ENCODE measurements at places on chromosomes 7 and 10.

DNA sequence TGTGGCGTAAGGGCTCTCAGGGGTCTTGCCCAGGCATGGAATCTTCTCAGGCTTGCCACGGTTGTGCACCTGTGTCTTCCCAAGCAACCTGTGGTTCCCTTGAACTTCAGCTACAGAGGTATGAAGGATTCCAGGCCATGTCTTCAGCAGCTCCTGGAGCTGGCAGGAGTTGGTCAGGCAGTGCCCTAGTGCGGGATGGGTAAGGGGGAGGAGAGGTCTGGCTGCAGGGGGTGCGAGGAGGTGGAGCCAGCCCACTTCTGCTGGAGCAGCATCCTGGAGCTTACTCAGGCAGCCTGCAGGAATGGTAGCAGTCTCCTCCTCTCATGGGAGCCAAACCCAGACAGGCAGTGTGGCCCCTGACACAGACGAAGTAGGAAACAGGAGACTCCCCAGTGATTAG, 3.8 kb upstream of the TRIL start:
- no peak for DNase-seq

DNA sequence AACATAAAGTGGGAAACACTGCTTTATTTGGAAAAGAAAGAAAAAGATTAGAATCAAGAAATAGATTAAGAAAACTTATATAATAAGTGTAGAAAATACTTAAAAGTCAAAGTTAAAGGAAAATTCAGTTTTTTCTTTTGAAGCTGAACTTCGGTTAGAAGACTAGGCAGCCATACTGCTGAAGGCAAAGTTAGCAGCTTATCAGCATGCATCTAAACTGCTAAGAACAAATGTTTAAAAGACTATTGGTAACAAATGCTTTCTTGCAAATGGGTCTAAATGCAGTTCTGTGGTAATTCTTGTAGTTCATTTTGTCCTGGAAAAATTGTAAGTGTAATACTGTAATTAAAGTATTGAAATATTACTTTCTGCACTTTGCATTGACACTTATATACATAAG, 18.0 kb downstream of the MIOS start:
- DNase-seq = no peak

DNA sequence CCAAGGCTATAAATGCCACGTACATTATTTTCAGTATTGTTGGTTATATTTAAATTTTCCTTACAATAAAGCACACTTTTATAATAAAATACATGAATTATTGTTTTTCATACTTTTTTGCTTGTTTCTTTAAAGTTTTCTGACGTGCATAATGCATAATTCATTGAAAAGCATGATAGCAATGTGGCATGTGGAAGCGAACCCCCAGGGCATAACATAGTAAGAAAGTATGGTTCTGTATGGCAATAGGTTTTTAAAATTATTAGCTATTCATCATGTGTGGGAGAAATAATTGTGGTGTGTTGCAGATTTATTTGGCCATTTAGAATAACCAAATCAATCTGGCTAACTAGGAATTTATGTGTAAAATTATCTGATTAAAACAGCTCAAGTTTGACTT, 7.4 kb upstream of the HBP1 start:
- DNase-seq = no peak

DNA sequence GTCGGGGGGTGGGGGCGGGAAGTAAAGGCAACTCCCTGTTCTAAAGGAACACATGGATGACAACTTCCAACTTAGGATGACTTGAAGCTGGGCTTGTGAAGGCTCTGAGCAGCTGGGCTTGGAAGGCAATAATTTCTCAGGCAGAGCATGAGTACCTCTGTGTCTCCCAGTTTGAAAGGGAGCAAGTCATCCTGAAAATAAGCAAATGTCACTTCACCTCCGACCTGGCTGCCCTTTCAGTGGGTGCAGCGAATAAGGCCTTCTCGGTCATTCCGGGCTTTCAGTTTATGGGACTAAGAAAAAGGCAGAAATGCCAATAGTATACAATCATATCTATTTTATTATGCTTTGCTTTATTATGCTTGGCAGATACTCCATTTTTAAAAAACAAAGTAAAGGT, 15.3 kb upstream of the ADAMTS14 start:
- DNase-seq = peak; percentile 50

DNA sequence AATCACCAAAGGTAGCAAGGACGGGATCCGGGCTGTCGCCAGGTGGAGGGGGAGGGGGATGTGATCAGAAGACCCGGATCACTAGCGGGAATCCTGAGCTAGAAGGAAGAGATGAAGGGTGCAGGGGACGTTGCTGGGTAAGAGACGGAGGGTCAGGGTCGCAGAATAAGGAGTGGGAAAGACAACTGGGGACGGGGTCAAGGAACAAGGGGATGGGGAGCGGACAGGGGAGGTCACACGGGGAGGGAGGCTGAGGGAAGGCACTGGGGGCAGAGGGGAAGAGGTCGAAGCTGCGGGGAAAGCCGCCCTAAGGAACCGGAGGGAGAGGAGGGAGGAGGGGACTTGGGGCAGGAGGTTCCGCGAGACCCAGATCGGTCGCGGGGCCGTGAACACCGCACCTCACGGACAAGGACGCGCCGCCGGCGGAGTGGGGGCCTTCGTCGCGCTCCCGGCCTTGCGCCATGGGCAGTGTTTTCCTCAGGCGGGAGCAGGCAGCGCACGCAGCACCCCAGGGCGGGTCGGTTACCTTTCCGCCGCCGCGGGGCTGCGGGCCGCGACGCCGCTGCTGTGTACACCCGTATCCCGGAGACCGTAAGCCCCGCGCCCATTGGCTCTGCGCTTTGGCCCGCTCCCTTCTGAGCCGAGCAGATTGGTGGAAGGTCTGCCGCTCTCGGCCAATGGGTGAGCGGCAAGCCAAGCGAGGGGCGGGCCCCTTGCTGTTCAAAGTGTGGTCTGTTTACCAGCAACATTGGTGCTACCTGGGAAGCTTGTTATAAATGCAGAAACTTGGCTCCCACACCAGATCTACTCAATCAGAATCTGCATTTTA, at the start of gene CFAP43:
Gene CFAP43, minus strand, starts transcription at position 581 of the 829 bp plus-strand sequence. Its CDS starts 118 bp downstream, at position 463.
- DNase-seq = peak; percentile 96

- DNase-seq = no peak
Measured at GRCh38 chr10:22760025-22760424, 45.6 kb upstream of the PIP4K2A start.

DNA sequence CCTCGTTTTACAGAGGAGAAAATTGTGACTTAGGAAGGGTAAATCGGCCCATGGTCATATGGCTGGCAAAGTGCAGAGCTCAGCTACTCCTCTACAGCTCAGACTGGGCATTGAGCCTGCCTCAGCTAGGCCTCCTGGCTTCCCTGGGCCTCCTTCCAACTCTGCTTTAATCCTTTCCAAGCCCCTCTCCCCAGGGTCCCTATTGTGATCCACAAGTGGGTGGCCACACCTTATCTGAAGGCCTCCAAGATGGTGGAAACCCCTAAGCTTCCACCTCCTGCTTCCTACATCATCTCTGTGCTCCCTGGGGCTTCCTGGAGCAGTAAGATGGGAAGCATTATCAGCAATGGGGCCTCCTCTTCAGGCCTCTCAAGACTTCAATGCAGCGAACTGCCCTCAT, 3.0 kb upstream of the LGI1 start:
- no peak for DNase-seq

- no peak for DNase-seq
Measured at GRCh38 chr10:4312051-4312835, 513.8 kb upstream of the AKR1E2 start.

GRCh38 chr10:65355141-65355680, 1570.6 kb upstream of the LRRTM3 start:
- DNase-seq = no peak

DNA sequence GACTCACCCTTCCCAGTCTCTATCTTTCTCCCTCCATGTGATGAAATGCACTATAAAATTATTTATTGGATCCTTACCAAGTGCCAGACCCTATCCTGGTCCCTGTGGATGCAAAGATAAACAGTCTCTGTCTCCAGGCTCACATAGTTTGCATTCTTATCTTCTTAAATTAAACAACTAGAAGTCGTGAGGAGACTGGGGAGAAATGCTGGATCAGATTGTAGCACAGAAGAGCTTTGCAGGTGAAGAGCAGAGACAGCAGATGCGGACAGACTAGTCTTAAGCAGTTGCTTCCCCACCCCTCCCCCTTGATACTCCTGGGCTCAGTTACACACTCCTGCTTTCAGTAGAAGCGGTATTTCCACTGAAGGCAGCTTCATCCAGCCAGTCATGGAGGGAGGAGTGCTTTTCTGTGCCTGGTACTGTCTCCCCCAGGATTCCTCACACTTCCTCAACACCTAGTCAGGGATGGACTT, 20.8 kb upstream of the CDK1 start:
- DNase-seq = peak; percentile 26

DNA sequence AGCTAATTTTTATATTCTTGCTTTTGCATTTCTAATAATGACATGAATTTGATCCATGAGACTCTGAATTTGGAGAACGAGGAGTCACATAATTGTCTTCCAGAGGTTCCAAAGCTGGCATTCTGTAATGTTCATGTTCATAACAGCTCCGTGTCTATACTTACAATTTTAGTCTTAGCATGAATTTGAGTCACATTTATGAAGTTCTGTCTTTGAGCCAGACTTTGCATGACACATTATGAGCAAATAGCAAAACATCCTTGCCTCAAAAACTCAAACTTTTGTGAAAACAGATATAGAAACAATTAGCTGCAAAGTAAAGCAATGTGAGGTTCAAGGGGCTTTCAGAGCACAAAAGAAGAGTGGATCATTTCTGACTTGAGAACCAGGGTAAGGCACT, 44.5 kb upstream of the CAV2 start:
- peak; percentile 71 for DNase-seq

DNA sequence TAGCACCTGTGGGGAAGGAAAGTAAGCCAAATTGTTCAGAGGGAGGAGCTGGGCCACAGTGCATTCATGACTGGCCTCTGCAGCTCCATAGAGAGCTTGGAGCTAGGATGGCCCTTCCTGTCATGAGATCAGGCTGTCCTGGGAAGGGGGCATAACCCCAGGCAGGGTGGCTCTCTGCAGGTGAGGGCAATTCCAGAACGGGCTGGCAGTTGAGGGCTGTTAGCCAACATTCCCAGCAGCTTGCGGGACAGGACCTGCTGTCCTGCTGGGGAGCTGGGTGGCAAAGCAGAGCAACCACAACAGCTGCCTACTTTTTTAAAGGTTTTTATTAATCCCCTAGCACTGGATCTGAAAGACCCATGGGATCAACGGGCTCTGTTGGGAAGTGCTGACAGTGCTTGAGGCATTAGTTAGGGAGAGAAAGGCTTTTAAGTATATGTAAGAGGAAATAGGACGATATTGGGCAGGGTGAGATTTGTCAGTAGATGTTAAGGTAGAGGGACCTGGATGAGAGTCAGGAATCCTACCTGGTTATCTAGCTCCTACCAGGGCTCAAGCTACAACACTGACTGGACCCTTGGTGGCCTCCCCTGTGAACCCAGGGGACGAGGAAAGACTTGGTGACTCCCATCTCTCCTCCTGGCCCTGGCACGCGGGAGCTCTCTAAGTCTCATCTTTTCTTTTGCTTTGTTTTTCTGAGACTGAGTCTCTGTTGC, 77.8 kb downstream of the NAMPT start:
- DNase-seq = no peak

DNA sequence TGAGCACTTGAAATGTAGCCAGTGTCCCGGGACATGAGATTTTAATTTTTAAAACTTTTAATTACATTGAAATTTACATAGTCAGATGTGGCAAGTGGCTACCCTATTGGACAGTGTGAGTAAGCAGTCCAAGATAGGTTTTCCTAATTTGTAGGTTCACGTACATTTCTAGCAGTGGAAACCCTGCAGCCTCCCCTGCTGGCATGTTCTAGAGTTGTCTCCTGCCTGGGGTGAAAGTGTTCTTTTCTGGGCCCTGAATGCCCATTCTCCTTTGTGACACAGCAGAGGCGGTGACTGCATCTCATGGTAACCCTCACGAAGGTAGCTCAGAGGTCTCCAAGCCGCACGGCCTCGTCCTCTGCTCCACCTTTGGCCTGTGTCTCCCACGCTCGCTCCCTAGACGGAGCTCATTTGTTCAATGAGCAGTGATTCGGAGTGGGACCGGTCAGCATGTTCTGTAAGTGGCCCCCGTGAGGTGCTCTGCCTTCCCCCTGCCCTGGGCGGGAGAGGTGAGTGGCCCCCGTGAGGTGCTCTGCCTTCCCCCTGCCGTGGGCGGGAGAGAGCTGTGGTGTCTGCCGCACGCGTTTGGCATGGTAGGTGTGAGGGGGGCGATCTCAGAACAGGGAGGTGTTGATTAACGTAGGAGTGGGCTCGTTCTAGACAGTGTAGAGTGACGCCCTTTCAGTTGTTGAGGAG, 18.0 kb downstream of the WDR37 start:
- no peak for DNase-seq

DNA sequence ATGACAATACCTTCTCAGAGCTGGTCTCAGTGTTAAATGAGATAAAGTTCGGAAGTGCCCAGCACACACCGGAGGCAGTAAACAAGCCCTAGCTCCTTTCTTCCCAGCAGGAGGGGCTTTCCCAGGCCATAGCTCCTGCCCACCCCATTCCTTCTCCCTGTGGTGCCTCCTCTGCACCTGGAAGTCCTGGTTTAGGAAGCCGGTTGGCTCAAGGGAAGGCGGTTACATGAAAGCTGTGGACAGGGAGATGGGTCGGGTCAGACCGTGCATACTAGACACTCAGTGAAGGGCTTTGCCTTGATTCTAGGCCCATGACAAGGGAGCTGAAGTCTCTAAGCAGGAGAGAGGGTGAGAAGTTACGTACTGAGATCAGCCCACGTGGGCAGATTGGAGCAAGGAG, 8.6 kb downstream of the BEND7 start:
- no peak for DNase-seq

DNA sequence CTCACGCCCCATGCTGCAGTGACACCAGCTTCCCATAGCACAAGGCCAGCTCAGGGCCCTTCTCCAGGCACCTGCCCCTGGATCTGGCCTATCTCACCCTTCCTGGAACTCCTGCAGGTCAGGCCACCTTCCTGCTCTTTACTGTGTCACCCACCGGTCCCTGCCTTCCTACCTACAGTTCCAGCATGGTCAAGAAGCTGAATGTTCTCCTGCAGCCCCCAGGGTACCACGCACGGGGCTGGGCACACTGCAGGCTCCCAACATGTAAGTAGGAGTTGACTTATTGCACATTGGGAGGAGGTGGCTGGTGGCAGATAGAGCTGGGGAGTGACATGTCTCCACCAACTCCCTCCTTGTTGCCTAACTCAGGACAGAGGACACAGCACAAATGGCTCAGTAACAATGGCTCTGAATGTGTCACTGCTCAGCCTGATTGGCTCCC, 14.5 kb downstream of the ITPRIP start:
- DNase-seq = no peak

- no peak for DNase-seq
Measured at GRCh38 chr7:36625247-36625646, 99.0 kb downstream of the AOAH start.
